Activated naive CD4-positive, alpha-beta T cell treated with anti-CD3 and anti-CD28 coated beads for 36 hours (primary cell): ENCODE measurements at places on chromosomes 11 and 22.

GRCh38 chr22:20230777-20231420, 37.2 kb downstream of the RTN4R start:
- DNase-seq: no peak

DNA sequence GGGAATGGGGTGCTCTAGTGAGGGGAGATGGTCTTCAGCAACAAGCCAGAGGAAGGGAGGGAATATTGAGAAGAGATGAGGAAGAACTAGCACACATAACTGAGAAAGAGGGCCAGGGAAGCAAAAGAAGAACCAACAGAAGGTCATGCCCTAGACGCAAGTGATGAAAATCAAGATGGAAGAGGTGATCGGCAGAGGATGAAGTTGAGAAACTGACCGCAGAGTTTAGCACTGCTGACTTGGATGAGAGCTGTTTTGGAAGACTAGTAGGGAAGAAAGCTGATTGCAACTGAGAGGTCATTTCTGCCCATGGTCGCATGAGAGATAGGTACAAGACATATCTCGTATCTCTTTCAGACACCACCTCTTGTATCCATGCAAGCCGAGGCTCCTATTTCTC, 2.9 kb downstream of the SPINDOC start:
- no peak for DNase-seq

DNA sequence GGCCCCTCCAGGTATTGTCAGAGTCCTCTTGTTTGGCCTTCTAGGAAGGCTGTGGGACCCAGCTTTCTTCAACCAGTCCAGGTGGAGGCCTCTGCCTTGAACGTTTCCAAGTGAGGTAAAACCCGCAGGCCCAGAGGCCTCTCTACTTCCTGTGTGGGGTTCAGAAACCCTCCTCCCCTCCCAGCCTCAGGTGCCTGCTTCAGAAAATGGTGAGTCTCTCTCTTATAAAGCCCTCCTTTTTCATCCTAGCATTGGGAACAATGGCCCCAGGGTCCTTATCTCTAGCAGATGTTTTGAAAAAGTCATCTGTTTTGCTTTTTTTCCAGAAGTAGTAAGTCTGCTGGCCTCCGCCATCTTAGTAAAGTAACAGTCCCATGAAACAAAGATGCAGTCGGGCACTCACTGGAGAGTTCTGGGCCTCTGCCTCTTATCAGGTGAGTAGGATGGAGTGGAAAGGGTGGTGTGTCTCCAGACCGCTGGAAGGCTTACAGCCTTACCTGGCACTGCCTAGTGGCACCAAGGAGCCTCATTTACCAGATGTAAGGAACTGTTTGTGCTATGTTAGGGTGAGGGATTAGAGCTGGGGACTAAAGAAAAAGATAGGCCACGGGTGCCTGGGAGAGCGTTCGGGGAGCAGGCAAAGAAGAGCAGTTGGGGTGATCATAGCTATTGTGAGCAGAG, at the start of gene CD3E:
Gene CD3E, plus strand, starts transcription at position 163 of the 681 bp plus-strand sequence. Its CDS starts 223 bp downstream, at position 386.
- DNase-seq: peak; percentile 88

DNA sequence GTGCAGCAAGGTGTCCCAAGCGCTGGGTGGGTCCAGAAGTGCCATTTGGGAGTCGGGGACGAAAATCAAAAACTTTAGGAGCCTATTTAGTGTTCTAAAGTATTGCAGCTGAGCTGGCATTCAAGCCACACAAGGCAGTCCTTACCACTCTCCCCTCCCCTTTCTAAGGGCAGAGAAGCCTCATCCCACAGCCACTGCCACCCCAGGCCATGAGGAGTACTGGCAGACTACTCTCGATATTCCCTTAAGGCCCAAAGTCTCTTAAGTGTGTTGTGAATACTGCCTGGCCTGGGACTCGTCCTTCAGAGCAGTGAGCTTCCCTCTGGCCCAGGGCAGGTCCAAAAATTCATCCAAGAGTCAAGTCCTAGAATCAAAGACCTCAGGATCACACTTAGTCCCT, 7.8 kb downstream of the FANCF start:
- DNase-seq: no peak

DNA sequence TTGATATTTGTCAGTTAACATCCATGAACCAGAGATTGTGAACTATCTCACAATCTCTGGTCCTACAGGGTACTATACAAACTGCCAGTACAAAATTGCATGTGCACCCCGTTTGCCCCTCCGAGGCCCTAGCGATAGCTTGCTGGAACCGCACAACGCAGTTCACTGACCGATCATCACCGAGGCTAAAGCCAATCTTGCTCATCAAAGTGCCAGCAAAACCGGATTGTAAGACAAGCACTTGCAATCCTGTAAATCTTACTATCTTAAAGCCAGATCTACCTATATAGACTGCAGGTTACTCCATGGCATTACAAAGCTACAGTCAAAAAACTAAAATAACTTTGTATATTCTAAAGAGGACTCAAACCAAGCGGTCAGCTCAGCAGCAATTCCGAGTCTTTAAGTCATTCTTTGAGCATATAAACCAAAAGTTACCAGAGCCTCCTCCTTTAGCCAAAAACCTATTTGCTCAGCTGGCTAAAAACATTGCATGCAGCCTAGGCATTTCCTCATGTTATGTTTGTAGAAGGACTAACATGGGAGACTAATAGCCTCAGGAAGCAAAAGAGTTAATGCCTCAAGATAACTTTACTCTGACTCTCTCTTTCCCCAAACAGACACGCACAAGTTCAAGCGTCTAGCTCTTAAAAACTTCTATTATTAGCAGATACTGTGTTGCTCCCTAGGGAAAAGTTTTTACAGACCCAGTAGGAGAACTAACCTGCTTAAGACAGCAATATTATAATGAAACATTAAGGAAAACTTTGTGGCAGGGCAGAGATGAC, 30.7 kb upstream of the CPT1A start:
- DNase-seq: no peak

DNA sequence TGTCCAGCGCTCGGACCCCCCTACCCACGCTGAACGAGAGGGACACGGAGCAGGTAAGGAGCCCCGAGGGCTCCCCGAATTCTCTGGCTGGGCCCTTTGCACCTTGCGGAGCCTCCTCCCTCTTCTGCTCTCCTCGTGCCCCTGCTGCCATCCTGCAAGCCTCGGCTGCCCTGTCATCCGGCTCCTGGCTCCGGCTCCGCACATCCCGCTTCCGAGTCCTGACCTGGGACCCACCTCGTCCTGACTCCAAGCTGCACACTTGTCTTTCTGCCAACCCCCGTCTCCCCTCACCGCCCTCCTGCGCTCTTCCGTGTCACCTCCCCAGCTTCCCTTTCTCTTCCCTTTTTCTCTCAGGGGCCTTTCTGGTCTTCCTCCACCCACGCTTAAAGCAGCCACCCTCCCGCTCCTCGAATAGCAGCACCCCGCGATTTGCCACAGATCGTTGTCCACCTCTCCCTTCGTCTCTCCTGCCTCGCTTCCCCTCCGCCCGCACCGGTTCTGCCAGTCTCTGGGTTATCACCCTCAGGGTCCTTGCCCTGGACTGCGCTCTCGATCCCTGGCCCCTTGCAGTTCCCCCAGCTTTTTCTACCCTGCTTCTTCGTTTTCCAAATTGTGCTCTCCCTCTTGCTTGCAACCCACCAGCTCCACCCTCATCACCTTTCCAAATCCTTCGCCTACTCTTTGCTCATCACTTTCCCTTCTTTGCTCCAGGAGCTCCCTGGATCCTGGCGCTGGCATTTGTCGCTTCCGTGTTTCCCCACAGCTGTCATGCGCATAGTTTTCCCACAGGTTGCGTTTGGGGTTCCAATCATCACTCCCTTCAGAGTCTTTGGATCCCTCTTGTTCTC, 822 bp downstream of the MARK2 start:
- DNase-seq: peak; percentile 51

DNA sequence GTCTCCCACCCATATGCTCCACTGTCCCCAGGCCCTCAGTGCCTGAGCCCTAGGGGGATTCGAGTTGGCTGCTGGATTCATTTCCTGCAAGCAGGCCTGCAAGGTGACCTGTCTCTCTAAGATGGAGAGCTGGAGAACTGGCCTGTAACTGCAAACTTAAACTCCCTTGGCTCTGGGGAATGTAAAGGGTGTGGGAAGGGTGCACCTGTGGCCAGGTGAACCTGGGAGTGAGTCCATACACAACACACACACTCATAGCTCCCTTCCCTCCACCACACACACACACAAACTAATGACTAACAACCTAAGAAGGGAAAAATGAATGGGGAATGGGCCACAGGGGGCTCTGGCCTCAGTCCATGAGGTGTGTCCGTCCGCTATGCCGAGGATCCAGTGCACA, 14.5 kb downstream of the SMTNL1 start:
- DNase-seq: no peak

DNA sequence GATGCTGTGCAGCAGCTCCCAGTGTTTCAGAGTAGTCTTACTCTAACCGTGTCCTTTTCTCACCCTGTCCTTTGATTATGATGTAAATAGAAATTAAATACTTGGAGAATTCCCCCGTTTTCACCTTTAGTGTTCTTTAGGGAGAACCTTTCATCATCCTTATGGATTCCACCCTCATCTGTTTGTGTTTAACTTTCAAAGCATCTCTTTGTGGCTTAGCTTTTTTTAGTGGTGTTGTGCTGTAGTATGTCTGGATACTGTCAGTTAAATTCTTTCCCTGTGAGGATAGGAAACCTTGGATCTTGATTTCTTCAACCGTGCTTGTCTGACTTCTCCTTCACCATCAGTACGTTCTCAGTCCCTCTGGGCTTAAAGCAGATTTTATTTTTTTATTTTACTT, 48.5 kb downstream of the PPP6R3 start:
- no peak for DNase-seq

- no peak for DNase-seq
Measured at GRCh38 chr11:94537031-94537600, 6.6 kb upstream of the FUT4 start.

GRCh38 chr11:128614026-128614425, 26.7 kb upstream of the ETS1 start:
- no peak for DNase-seq

DNA sequence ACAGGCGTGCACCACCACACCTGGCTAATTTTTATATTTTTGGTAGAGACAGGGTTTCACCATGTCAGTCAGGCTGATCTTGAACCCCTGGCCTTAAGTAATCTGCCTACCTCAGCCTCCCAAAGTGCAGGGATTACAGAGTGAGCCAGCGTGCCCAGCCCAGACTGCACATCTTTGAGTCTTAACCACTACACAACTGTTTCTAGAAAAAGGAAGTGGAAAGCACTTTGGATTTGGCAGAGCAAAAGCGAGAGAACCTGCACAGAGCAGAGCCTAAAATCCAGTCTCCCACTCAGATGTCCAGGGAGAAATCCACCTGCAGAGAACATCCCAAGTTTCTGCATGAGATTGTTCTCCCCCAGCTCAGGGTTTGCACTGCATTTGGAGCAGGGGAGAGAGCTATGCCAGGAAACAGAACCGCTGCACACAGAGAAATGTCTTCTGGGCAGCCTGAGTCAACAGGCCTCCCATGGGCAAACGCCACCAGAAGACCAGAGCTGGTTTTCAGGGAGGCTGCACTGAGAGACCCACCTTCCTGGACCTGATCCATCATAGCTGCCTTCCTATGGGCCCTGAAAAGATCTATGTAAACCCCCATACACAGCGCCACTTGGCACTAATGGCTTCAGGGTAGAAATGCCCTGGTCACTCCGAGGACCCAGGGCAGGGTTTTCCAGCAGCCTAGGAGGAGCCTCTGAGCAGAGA, 54.0 kb downstream of the RPUSD4 start:
- DNase-seq: no peak

DNA sequence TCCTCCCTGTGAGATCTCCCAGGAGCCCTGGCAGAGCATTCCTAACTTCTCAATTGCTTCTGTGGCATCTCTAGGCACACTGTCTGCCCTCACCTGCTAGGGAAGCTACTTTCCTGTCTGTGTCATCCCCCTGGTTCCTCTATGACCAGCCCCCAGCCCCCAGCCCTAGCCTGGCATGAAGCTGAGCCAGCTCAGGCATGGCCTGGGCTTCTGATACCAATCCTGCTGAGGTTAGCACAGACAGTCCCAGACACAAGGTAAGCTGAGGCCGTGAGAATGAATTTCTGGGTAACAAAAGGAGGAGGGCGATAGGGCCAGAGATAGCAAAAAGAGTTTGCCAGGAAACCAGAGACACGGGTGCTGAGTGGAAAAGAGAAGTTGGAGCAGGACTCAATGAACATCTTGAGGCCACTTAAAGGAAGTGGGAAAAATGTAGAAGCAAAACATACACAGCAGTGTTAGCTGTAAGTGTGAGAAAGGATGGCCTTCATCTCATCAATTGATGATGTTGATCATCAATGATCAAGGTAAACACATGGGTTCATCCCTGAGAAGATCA, 87.6 kb upstream of the PICALM start:
- no peak for DNase-seq

DNA sequence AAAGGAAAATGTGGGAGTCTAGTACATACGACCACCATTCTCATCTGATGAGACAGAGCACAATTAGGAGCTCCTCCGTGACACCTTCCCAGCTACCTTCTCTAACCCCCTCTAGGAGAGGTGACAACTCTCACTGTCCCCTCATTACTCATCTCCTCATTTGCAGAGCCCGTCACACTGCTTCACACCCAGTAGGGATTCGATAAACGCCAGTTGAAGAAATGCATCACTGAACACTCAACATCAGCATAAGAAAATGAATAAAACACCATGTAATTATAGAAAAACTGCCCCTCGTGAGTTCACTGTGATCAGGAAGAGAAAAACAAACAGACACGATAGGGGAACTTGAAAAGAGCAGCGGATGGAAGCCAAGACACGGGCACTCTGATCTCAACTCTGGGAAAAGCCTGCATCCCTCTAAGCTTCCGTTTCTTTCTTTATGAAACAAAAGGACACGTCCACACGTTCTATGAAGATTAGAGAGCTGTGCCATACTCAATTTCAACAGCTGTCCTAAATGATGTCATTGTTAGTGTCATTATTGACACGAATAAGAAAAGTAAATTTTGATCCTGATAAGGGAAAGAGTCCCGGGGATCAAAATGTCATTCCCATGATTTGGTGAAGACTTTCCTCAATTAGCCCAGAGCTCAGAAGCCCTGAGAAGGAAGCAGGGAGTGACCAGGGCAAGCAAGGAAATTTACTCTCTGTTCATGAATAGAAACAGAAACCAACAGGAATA, 356.9 kb downstream of the LARGE1 start:
- no peak for DNase-seq

DNA sequence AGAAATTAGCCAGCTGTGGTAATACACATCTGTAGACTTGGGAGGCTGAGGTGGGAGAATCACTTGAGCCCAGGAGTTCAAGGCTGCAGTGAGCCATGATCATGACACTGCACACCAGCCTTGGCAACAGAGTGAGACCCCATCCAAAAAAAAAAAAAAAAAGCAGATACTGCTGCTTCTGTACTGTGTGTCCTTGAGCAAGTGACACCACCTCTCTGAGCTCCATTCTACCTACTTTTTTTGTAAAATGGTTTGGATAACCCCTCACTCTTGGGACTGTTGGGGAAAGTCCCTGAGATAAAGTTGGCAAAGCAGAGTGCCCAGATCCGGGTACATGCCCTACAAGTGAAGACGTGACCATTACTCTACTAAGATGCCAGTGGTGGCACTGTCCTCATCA, 2.7 kb downstream of the SEC14L3 start:
- no peak for DNase-seq

- DNase-seq: no peak
Measured at GRCh38 chr11:95442531-95443050, 211.6 kb upstream of the SESN3 start.

GRCh38 chr11:65589444-65590239, 6.0 kb downstream of the KCNK7 start:
- peak; percentile 37 for DNase-seq
